Left renal cortex interstitium (tissue), 4 donors: ENCODE measurements at places on chromosomes 5 and 9.

- DNase-seq = no peak
Observed at GRCh38 chr5:81604193-81604592, 146.7 kb downstream of the SSBP2 start.

- no peak for DNase-seq
Observed at GRCh38 chr5:140569197-140569596, 4.6 kb downstream of the SLC35A4 start.

GRCh38 chr5:41508186-41508585 lies 2.2 kb downstream of the PLCXD3 start:
- no peak for DNase-seq

DNA sequence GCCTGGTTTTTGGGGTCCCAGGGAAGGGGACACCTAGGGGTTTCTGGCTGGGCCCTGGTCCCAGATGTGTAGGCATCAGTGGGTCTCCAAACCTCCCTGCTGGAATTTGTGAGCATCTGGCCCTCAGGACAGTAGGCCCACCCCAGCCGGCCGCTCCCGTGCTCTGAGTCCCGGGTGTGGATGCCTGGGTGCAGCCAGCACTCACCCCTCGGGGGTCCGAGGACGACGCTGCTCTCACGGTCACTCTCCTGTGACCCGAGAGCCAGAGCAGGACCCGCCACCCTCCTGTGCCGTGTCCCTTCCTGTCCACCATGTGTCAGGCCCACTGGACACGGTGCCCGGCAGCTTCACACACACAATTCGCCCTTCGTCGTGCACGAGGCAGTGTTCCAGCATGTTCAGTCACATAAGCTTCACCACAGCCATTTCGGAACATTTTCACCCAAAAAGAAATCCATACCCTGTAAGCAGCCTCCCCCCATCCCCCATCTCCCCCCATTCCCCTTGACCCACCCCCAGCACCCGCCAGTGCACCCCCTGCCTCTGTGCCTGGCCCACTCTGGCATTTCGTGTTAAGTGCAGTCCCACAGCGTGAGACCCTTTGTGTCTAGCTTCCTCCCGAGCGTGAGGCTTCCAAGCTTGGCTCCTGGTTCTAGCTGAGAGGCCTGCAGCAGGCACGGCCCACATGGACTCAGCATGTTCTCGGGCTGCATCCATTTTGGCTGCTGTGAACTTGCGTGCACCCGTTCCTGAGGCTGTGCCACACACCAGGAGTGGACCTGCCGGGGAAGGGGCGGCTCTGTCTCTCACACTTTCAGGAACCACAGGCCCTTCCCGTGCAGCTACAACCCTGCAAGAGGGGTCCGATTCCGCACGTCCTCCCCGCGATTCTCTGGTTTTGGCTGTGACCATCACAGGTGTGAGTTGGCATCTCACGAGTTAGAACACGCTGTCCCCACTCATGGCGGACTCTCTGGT lies 40.5 kb downstream of the NKD2 start:
- DNase-seq = no peak

- no peak for DNase-seq
Observed at GRCh38 chr5:11590475-11590874, 313.8 kb downstream of the CTNND2 start.
